ENCODE measurements at places on chromosomes 12 and 14.

DNA sequence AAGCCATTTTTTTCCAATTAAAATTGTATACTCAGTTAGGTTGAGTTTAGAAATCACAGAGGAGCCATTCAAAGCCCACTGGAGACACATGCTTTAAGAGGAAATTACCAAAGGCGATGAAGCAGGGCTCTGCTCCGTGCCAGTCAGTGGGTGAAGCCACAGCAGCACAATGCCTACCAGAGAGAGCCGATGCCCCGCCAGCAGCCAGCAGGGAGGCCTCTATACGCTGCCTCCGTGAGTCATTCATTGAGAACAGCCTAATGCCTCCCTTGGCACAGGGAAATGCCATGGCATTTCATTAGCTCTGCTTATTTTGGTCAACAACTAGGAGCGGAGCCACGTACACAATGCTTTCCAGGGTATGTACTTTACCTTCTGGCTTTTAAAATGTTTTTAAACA, 197.8 kb upstream of the FRMD6 start:
- no peak for DNase-seq
- H3K27me3 ChIP-seq, result no peaks in the 10 kb centered on the region
- peaks cover 32% of the 10 kb centered on the region for H3K4me1 ChIP-seq
- no peak overlapping the region for H3K27ac ChIP-seq
- no peak overlapping the region for H3K4me3 ChIP-seq
- H3K36me3 ChIP-seq, result no peaks in the 10 kb centered on the region

- peaks cover 18% of the 10 kb centered on the region for H3K27me3 ChIP-seq
- no peak for DNase-seq
- H3K4me3 ChIP-seq, result no peak overlapping the region
- no peak overlapping the region for H3K27ac ChIP-seq
- no peaks in the 10 kb centered on the region for H3K4me1 ChIP-seq
- no peaks in the 10 kb centered on the region for H3K36me3 ChIP-seq
Measured at GRCh38 chr12:41950455-41950854, 194.2 kb downstream of the GXYLT1 start.

DNA sequence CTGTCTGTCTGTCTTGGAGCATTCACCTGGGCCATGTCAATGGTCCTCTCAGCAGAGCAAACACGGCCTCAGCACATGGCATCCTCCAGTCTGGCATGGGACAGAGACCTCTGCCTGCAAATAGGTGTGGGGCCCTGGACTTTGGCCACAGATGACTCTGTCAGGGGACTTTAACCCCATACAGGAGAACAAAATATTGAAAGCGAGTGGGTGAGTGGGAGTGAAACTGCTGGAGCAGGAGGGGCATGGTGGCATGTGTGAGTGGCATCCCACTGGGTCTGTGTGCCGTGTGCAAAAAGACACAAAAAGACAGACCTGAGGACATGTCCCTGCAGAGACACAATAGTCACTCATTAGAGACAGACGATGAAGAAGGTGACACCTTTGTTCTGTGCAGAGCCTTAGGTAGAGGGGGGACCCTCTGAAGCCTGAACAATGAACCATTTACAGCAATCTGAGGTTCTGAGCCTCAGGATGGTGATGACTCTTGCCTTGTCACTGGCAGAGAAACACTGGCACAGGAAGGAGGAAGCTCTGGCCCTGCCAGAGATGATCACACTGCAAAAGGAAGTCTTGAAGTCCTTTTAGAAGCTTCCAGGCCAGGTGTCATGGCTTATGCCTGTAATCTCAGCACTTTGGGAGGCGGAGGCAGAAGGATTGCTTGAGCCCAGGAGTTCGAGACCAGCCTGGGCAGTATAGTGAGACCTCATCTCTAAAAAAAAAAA, 7.5 kb downstream of the LAG3 start:
- H3K27ac ChIP-seq, result no peak overlapping the region
- no peaks in the 10 kb centered on the region for H3K36me3 ChIP-seq
- H3K4me1 ChIP-seq, result peaks cover 4% of the 10 kb centered on the region

DNA sequence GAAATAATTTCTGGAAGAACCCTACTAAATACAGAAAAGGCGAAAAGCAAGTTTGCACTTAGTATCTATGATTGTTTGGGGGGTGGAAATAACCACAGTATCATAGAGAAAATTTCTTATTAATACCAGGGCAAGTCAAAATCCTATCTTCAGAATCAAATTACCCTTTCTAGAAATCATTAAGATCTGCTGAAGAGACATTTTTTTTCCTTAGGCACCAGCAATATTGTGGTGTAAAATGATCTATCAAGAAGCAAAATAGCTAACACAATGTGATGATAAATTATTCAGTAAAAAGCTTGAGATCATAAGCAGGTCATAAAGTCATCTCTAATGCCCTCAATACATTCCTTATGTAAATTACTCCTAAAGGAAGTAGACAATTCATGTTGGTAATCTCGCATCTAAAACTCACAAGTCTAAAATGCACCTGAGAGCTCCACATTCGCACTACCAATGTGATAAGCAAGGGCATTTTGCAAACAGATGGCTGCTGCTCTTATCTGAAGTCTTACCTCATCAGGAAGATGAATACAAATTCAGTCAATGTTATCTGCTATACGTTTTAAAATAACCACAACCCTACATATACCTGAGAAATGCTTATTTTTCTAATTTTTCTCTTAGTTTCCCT, 14.6 kb downstream of the HEATR5A start:
- DNase-seq, result no peak
- H3K4me3 ChIP-seq, result no peak overlapping the region
- no peaks in the 10 kb centered on the region for H3K36me3 ChIP-seq
- no peak overlapping the region for H3K27ac ChIP-seq

DNA sequence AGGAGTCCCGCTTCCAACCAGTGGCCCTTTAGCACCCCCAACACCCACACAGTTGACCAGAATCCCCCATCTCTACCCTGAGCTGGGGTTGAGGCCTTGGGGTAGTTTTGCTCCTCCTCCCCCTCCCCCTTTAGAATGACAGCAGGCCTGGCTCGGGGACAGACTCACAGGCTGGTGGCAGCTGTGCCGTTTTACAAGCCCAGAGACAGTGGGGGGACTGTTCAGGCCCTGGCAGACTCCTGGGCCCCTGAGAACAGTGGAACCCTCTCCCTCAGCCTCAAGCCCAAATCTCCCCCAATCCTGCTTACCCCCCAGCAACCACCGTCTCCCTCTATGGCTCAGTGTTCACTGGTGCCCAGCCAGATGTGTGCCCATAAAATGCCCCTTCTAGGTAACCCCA, 10.1 kb downstream of the TMEM119 start:
- H3K27me3 ChIP-seq, result no peaks in the 10 kb centered on the region
- no peaks in the 10 kb centered on the region for H3K36me3 ChIP-seq
- H3K4me1 ChIP-seq, result no peaks in the 10 kb centered on the region
- no peak overlapping the region for H3K4me3 ChIP-seq
- DNase-seq, result no peak
- H3K27ac ChIP-seq, result no peak overlapping the region

GRCh38 chr14:72810201-72810600, 83.7 kb downstream of the DPF3 start:
- no peak overlapping the region for H3K4me3 ChIP-seq
- H3K27me3 ChIP-seq, result no peaks in the 10 kb centered on the region
- peaks cover 5% of the 10 kb centered on the region for H3K4me1 ChIP-seq
- H3K36me3 ChIP-seq, result no peaks in the 10 kb centered on the region
- DNase-seq, result no peak
- H3K27ac ChIP-seq, result no peak overlapping the region

DNA sequence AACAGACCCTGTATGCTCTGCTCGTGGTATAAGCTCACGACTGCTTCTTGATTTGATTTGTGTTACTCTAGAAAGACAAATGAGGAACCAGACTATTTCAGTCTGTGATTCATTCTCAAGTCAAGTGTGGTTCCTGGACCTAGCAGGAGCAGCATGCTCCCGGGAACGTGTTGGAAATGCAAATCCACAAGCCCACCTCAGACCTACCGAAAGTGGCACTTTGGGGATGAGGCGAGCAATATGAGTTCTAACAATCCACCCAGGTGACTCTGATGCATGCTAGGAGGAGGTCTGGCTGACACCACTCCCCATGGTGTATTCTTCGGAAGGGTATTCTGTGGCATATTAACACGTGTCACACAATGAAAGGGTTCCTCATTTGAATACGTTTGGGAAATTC, 59.5 kb upstream of the TMX1 start:
- H3K4me1 ChIP-seq, result peaks cover 28% of the 10 kb centered on the region
- no peaks in the 10 kb centered on the region for H3K27me3 ChIP-seq
- no peak for DNase-seq
- no peak overlapping the region for H3K27ac ChIP-seq
- H3K36me3 ChIP-seq, result no peaks in the 10 kb centered on the region
- no peak overlapping the region for H3K4me3 ChIP-seq

- no peak for DNase-seq
- H3K36me3 ChIP-seq, result no peaks in the 10 kb centered on the region
- H3K27ac ChIP-seq, result no peak overlapping the region
- H3K27me3 ChIP-seq, result no peaks in the 10 kb centered on the region
- H3K4me1 ChIP-seq, result peaks cover 56% of the 10 kb centered on the region
- H3K4me3 ChIP-seq, result no peak overlapping the region
Measured at GRCh38 chr14:88998027-88998426, 173.6 kb downstream of the TTC8 start.

DNA sequence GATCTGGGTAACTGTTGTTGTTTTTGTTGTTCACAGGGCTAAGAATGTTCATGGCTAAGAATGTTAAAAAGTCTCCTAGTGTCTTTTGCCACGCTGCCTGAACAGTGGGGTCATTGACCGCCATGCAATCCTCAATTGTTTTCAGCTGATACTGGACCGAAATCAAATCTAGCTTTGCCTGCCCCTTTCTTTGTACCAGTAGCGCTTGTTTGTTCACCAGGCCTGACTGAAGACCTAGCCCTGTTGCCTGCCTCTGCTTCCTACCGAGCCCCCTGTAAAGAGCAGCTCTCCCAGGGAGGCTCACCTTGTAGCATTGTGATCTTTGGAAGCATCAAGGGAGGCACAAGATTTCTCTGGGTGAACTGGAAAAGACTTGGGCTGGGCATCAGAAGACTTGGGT, 6.7 kb downstream of the PSEN1 start:
- no peak for DNase-seq
- H3K27ac ChIP-seq, result no peak overlapping the region
- peaks cover 7% of the 10 kb centered on the region for H3K36me3 ChIP-seq
- no peak overlapping the region for H3K4me3 ChIP-seq

DNA sequence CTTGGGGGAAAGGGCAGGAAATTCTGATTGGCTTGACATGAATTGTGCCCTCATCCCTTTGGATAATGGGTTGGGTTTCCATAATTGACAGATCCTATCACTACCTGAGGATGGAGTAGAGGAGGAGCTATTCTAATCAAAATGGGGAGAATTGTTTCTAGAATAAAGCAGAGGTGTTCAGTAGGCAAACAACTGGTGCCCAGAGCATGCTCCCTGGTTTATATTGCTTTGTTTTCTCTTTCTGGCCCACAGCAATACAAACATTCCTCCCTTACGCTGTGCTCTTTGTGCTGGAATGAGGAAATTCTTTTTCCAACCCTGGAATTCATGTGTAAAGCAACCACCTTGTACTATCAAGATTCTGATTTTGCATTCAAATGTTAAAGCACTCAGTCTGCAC, 147.4 kb downstream of the RASSF9 start:
- no peaks in the 10 kb centered on the region for H3K36me3 ChIP-seq
- no peaks in the 10 kb centered on the region for H3K27me3 ChIP-seq
- no peak overlapping the region for H3K27ac ChIP-seq

DNA sequence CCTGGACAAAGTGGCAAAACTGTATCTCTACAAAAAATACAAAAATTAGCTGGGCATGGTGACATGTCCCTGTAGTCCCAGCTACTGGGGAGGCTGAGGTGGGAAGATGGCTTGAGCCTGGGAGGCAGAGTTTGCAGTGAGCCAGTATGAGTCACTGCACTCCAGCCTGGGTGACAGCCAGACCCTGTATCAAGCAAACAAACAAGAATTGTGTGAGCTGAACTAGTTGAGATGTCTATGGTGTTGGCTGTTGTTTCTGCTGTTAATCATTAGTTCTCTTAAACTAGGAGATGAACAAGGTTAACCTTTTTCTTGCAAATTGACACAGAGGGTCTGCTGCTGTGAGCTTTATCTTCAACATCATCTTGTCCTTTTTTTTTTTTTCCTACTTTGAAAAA, 23.6 kb downstream of the RASSF3 start:
- no peaks in the 10 kb centered on the region for H3K27me3 ChIP-seq
- no peaks in the 10 kb centered on the region for H3K36me3 ChIP-seq
- no peak overlapping the region for H3K4me3 ChIP-seq
- H3K27ac ChIP-seq, result peak overlapping the region; percentile 53

DNA sequence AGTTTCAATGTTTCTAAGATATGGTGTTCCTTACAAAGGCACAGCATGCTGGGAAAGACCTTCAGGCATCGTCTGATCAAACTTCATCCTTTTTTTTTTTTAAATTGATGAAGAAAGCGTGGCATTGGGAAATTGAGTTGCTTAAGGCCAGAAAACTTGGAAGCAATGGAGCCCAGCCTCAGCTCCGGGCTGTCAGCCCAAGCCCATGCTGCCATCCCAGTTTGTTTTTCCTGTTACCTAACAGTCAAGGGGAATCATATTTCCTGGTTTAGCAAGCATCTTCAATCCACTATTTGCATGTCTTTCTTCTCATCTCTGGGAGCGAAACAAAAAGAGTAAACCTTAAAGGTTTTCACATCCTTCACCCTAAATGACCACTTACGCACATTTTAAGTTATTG, 200.2 kb downstream of the CHST11 start:
- H3K4me3 ChIP-seq, result no peak overlapping the region
- H3K27ac ChIP-seq, result no peak overlapping the region
- H3K4me1 ChIP-seq, result peaks cover under 1% of the 10 kb centered on the region
- no peaks in the 10 kb centered on the region for H3K27me3 ChIP-seq

DNA sequence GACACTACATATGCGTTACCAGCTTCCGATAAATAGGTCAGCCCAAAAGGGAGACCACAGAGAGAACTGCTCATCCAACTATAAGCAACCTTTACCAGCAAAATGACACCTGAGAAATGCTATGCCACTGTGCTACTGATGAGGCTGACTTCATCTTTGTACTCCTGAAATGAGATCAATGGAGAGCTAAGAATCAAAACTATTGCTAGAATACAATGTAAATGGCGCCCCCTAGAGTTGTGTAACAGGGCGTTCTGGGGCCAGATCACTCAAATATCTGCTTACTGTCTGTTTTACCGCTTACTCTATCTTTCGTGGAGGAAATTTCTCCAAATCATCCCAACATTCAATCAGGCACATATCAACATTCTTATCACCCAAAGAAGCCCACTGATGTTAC, 4.6 kb downstream of the ZNF384 start:
- no peak overlapping the region for H3K4me3 ChIP-seq
- H3K4me1 ChIP-seq, result peaks cover 13% of the 10 kb centered on the region
- H3K27me3 ChIP-seq, result no peaks in the 10 kb centered on the region
- DNase-seq, result peak; percentile 27
- H3K36me3 ChIP-seq, result peaks cover 11% of the 10 kb centered on the region
- H3K27ac ChIP-seq, result no peak overlapping the region

Measured in PC-3 (cell line).